ENCODE measurements at places on chromosomes 13 and 19.

DNA sequence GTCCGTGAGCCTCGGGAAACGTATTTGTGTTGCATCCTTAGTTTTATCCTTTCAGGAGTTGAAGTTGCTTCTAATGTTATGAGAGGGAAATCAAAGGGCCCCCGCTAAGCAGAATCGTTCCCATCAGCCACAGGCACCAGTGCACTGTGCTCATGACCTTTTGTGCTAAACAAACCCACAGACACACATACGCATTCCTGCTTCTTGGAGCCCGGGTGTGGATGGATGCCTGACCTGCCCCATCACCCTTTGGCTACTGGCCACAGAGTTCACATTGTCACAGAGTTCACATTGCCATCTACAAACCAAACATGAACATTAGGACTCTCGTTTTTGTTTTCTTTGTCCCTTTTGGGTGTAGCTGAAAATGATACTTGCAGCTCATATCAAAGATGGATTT lies 47.2 kb downstream of the CHST8 start:
- no peak for DNase-seq

- no peak for DNase-seq
Measured at GRCh38 chr13:93279982-93280381, 53.4 kb downstream of the GPC6 start.

DNA sequence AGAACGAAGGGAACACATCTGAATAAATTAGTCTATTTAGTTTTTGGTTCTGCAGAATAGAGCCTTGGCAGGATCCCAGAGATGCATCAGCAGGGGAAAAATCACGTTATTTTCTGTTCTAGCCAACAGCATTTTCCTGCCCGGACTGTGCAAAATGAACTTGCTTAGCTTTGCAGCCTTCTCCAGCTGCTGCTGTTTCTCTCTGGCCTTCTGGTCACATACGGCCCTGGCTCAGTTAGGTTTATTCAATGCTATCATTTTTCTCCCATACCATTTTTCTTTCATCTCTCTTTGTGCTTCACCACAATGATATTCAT lies 110.4 kb upstream of the KL start:
- DNase-seq = peak; percentile 76

DNA sequence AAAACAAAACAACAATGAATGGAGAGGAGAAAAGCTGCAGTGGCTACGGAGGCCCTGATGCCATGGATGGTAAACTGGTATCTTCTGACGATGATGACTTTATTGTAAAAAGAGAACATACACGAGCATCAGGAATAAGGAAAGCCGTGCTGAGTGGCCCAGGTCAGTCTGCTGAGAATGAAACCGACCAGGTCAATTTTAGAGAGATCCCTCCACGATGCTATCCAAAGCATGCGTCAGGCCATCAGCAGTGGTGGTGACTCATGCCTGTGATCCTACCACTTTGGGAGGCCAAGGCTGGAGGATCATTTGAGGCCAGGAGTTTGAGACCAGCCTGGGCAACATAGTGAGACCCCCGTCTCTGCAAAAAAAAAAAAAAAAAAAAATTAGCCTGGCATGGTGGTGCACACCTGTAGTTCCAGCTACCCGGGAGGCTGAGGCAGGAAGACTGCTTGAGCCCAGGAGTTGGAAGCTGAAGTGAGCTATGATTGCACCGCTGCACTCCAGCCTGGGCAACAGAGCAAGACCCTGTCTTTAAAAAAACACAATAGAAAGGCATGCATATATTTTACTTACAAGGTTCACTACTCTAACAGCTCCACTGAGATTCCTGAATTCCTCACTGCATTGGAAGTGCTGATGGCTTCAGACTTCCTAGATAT lies 62.3 kb downstream of the GADD45B start:
- no peak for DNase-seq

- peak; percentile 76 for DNase-seq
Measured at GRCh38 chr19:5035105-5035761, 66.3 kb downstream of the KDM4B start.

DNA sequence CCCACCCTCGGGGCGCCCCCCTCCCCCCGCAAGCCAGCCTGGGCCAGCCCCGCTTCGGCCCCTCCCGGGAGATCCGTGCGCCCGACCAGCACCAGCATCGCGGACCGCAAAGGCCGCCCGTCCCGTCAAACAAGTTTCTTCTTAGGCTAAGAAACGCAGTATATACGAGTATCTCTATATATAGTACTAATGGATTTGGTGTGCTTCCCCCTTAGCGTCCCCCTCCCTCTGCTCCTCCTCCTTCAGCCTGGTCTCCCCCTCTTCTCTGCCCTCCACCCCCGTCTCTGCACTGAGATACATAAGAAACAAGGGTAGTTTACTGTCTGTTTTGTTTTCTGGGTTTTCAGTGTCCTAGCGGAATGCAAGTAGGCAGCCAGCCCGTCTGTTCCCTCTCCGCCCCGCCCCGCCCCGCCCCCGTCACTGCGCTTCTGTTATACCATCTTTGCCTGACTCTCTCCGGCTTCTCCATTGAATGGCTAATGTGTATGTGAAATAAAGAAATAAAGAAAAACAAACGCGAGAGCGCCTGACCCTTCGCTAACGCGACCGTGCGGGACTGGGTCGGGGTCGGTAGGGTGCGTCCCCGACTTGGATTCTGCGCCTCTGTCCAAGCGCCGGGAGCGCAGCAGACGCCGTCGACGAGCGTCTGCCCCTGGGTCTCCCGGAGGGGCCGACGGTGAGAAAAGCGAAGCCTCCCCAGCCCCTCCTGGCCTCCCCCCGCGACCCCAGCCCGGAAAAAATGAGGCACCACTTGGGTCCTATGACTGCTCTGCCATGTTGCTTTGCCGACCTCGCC lies 4.2 kb downstream of the LYL1 start:
- DNase-seq = no peak

All from NCI-H446 (cell line).